ENCODE measurements at places on chromosomes 4 and X. TPM values are rescaled to one million over a fixed set of nuclear protein-coding genes. Genes with fewer than 3 reads are reported as not detected.
A peak's percentile ranks its signal among the peaks of the same experiment; 100 is the strongest.

DNA sequence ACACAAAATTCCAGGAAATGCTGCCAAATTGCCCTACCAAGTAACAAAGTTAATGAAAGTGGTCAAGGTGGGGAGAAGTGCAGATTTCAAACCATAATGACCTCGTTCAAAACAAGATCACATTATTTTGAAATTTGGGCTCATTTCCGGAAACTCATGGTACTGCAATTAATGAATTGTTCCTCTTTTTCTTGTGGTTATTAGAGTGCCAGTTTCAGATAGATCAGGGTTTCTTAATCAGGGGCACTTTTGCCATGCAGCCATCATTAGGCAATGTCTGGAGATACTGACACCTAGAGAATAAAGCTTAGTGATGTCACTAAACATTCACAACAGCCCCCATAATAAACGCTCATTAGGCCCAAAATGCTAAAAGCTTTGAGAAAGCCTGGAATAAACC lies 381.5 kb upstream of the GALNT7 start:
- no peak for DNase-seq

- DNase-seq = peak; percentile 35
Observed at GRCh38 chr4:168710353-168710946, 213.6 kb downstream of the PALLD start.

UGT2B10 gene
- total RNA-seq = not detected

JADE3 gene
- 4.8 TPM for total RNA-seq

DNA sequence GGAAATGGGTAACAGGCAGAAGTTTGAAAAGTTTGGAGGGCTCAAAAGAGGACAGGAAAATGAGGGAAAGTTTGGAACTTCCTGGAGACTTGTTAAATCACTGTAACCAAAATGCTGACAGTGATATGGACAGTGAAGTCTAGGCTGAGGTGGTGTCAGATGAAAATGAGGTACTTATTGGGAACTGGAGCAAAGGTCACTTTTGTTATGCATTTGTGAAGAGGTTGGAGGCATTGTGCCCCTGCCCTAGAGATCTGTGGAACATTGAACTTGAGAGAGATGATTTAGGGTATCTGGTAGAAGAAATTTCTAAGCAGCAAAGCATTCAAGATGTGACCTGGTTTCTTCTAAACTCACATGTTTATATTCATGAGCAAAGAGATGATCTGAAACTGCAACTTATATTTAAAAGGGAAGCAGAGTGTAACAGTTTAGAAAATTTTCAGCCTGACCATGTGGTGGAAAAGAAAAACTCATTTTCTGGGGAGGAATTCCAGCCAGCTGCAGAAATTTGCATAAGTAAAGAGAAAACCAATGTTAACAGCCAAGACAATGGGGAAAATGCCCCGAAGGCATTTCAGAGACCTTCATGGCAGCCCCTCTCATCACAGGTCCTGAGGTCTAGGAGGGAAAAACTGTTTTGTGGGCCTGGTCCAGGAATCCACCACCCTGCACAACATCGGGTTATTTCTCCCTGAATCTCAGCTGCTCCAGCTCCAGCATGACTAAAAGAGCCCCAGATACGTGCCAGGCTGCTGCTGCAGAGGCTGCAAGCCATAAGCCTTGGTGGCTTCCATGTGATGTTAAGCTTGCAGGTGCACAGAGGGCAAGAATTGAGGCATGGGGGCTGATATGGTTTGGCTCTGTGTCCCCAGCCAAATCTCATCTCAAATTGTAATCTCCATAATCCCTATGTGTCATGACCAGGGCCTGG lies 632.5 kb upstream of the GNPDA2 start:
- DNase-seq = no peak

DNA sequence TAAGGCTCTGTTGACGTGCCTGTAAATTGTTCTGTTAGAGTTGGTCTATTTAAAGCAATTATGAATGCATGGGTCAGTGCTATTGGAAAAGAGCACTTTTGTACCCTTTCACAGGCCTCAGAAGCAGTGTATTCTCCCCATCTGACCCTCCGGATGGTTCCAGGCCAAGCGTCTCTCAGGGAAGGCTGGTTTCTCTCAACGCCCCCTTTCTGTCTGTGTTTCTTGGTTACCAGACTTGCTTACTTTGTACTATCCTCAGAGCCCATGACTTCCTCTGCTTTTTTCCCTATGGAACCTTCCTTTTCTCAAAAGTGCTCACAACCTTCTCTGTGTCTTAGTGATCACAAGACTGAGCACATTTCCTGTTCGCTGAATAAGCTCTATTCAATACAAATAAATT lies 559.3 kb upstream of the ZFP42 start:
- no peak for DNase-seq

DNA sequence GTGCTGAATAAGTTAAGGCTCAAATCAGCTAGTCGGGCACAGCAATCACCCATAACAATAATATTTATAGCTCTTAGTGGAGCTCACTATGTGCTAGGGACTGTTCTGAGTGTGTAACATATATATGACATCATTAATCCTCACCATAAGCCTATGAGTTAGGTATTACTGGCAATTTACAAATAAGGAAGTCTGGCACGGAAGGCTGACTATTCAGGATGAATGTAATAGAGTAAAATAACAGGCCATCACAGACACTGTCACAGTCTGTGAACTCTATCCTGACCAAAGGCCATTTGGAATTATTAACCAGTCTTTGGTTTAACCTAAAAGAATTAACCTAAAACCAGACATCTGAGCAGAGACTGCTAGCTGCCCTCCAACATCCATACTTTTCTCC lies 119.3 kb downstream of the C4orf51 start:
- no peak for DNase-seq

- DNase-seq = no peak
Observed at GRCh38 chr4:174324725-174325124, 41.0 kb downstream of the CEP44 start.

DNA sequence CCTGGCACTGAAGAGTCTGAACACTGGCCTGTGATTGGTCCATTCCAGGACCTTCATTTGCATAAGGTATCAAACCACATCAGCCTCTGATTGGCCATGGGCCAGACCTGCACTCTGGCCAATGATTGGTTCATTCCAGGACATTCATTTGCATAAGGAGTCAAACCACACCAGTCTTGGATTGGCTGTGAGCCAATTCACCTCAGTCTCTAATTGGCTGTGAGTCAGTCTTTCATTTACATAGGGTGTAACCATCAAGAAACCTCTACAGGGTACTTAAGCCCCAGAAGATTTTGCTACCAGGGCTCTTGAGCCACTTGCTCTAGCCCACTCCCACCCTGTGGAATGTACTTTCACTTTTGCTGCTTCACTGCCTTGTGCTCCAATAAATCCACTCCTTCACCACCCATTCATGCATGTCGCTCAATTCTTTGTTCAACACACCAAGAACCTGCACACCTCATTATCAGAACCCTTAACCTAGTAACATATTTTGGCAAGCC lies 14.2 kb upstream of the HERC5 start:
- no peak for DNase-seq

NUDT9 gene
- total RNA-seq = 22.5 TPM

GPRASP2 gene
- 4.6 TPM for total RNA-seq

DNA sequence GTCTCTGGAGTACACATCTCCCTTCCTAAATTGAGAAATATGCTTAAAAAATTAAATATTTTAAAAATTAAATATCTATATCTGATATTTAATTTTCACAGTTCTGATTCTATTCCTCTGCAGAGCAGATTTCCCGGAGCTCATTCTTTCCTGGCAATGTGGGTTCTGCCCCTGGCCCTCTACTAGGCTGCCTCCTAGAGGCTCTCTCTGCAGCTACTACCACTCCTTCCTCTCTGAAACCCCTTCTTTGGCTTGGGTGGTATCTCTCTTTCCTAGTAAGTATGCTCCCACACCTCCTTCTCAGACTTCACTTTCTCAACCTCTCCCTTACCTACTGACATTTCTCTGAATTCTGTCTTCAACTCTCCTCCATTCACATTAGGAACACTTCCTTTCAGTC lies 45.3 kb downstream of the RPGR start:
- DNase-seq = no peak

PLAC8 gene
- 447 TPM for total RNA-seq

- DNase-seq = no peak
Observed at GRCh38 chr4:15413010-15413622, 14.7 kb upstream of the C1QTNF7 start.

DNA sequence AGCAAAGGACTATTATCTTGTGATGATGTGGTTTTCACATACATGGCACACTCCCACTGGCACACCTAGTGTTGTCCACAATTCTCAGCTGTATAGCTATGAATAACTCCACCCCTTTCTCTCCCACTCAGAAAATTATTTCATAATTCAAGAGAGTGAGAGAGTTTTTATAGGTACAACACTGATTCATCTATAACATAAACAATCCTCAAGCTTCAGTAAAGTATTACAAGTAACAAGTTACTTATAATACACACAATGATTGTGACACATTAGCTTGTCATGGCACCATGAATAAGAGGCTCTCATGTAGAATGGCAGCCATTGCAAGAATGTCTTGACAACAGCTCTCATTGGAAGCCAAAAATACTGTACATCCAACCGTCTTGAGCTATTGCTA lies 43.9 kb downstream of the RAB40A start:
- DNase-seq = no peak

PPM1K gene
- total RNA-seq = 7.6 TPM

DNA sequence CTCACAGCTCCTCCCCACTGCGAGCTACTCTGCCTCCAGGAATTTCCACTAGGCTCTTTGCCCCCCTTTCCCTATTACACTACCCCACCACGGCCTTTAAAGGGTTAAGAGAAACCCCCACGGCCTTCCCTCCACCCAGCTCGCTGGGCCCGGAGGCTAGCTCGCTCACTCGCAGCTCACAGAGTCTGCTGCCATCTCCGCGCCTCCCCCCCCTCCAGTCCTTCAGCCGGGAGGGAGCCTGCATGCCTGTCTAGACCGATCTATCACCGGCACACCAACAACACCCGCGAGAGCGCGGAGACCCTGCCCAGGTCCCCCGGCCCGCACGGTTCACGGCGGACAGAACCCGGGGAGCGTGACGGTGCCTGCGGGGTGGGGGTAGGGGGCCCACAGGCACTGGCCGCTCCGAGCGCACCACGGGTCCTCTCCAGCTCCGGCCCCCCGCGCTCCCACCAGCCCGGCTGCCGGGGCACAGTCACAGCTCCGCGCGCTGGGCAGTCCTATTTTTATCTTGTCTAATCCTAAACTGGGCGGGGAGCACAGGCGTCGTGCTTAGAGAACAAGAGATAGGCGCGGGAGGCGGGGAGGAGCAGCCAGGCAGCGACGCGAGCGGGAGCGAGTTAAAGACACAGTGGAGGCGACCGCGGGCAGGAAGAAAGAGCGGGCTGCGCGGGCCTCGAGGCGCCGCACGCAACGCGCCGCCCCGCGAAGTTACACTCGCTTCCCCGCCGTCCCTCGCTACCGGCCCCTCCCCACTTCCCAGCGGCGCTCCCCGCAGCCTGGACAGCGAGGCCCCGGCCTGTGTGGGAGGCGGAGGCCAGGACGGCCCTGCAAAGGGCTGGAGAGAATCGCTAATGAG lies 3.5 kb downstream of the BCOR start:
- DNase-seq = peak; percentile 60

USP17L26 gene
- not detected for total RNA-seq

DNA sequence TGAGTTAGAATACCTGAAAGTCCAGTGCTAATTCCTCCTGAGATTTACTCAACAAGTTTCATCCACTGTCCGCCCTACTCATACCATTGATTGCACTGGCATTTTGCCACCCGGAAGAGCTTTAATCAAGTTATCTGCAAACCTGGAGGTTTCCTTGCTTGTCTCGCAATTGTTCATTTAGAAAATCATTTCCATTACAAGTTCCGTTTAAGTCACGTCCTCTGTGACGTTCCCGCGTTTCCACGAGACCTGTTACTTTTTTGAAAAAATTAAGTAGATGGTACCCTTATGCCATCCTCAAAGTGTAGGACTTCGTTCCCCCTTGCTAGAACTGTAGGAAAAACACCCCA lies 761 bp upstream of the FRYL start:
- DNase-seq = peak; percentile 60

DNA sequence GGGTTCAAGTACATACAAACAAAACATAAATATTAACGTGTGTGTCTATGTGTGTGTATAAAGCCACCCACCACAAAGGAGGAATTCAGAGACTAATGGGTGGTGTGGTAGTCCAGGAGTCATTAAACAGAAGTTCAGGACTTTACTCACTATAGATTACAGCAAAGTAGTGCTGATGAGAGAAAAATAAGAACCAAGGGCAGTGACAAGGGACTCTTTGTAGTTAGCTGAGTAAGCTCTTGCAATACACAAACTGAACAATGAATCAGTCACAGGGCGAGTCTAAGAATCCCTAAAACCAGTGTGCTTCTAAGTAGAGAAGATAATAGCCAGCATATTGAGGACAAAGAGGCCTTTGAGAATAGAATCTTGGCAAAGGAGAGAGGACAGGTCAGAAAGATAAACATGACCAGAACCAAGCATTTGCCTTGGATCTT lies 232.4 kb downstream of the PPP3CA start:
- DNase-seq = no peak

DNA sequence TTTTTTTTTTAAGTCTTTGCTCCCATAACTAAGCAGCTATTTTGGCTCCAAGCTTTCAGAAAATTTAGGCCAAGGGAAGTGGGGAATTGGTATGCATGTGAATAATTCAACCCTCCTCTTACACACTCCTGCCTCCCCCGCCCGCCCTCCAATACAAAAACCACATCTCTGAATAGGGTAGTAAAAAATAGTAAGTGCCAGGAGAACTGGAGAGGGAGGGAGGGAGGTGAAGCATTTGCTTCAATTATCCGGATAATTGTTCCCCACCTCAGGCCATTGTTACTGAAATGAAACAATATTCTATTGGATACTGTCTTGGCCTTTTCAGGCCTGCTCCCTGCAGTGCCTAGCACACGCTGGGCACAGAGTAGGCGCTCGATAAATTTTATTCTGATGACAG lies 5.5 kb upstream of the GSX2 start:
- DNase-seq = no peak

- no peak for DNase-seq
Observed at GRCh38 chr4:31539284-31540069, 819.3 kb downstream of the PCDH7 start.

MXD4 gene
- total RNA-seq = 48.1 TPM
